ENCODE measurements at places on chromosomes 6 and 20. TPM values are rescaled to one million over a fixed set of nuclear protein-coding genes. Genes with fewer than 3 reads are reported as not detected.

Gene RBPJL
- total RNA-seq = not detected

Gene FANCE
- total RNA-seq = 2.8 TPM

Gene C4A
- total RNA-seq = 1.3 TPM

Gene IL17A
- not detected for total RNA-seq

Gene SMIM8
- total RNA-seq = 3.7 TPM

Gene SLC2A10
- not detected for total RNA-seq

Gene FBXO30
- 6.3 TPM for total RNA-seq

Gene PDE7B
- total RNA-seq = 1.6 TPM

Gene PKIG
- total RNA-seq = 37.0 TPM

Gene BIRC7
- total RNA-seq = 3.1 TPM

Gene MAPK14
- total RNA-seq = 26.0 TPM

Gene SNAI1
- total RNA-seq = 18.5 TPM

Gene GABRR1
- not detected for total RNA-seq

Gene KCNK16
- not detected for total RNA-seq

Gene VSX1
- 0.83 TPM for total RNA-seq

Gene BICRAL
- total RNA-seq = 2.8 TPM

Gene FAM209B
- 0.42 TPM for total RNA-seq

Gene TSPO2
- total RNA-seq = not detected

Gene NTSR1
- 0.33 TPM for total RNA-seq

Gene CENPW
- 32.5 TPM for total RNA-seq

Gene OTOR
- total RNA-seq = not detected

Gene DNAH8
- not detected for total RNA-seq

Gene TMEM244
- total RNA-seq = not detected

Gene SLA2
- not detected for total RNA-seq

Gene COL21A1
- total RNA-seq = 1.4 TPM

Gene GRM1
- 0.04 TPM for total RNA-seq

Gene IL20RA
- total RNA-seq = 0.02 TPM

Gene GSTA3
- not detected for total RNA-seq

Gene ADGRB3
- total RNA-seq = not detected

Gene HLA-DOB
- 0.14 TPM for total RNA-seq

Gene THBD
- 25.5 TPM for total RNA-seq

Gene TUBB2A
- 76.4 TPM for total RNA-seq

Gene CLPSL1
- not detected for total RNA-seq

Gene TGM3
- not detected for total RNA-seq

Gene PRDM13
- 1.1 TPM for total RNA-seq
